ENCODE measurements at places on chromosomes 4 and X. TPM values are rescaled to one million over a fixed set of nuclear protein-coding genes. Genes with fewer than 3 reads are reported as not detected.

GRCh38 chr4:17112292-17112659 is 213.8 kb upstream of the LDB2 start:
- DNase-seq: peak; percentile 39

DNA sequence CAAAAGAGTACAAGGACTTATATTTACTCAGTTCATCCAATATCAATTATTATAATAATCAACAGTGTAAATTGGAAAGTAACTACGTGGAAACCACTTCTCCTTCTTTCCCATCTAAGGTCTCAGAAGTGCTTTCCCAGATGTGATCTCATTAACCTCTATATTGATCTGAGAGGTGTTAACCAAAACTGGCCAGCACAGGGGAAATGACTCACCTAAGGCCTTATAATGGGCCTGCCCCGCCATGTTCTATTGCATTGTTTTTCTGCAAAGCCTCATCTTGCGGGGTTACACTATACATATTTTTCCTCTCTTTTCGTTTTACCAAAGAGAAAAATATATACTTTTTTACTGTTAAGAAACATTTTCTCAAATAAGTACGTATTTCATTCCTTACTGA is 20.5 kb downstream of the RAB40A start:
- DNase-seq: no peak

DNA sequence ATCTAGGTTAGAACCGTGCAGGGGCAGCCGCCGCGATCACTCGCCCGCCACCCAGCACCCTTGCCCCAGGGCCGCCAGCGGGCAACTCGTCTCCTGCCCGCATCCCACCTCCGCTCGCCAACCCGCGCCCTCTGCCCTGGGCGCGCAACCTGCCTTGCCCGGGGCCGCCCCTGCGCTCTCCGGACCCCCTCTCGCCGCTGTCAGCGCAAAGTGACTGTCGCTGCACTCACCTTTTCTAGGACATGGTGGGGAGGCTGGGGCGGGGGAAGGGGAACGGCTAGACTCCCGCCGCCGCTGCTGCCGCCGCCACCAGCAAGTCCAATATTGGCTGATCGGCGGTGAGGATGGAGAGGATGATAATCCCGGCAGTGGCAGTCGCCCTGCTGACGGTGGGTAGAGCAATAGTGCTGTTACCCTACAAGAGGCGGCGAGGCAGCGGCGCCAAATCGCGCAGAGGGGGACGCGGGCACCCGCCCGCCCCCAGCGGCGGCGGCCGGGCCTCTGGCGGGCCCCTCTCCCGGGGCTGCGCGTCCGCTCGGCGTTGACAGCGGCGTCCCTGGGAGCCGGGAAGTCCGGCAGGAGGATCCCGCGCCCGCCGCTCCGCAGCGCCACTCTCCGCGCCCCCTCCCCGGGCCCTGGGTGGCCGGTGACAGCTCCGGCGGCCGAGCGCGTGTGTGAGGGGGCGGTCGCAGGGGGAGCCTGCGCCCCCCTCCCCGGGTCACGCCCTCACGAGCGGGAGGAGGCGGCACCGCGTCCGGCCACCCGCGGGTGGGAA is 2.3 kb upstream of the NR3C2 start:
- no peak for DNase-seq

The GYPE gene
- not detected for total RNA-seq

The SCD5 gene
- 10.1 TPM for total RNA-seq

The USP26 gene
- not detected for total RNA-seq
